ENCODE measurements at places on chromosomes 3 and 15.

- DNase-seq, result no peak
These were observed 31.5 kb downstream of the ABHD2 start for GRCh38 chr15:89119489-89120478.

GRCh38 chr3:88628901-88629300 is 478.5 kb upstream of the EPHA3 start:
- no peak for DNase-seq

DNA sequence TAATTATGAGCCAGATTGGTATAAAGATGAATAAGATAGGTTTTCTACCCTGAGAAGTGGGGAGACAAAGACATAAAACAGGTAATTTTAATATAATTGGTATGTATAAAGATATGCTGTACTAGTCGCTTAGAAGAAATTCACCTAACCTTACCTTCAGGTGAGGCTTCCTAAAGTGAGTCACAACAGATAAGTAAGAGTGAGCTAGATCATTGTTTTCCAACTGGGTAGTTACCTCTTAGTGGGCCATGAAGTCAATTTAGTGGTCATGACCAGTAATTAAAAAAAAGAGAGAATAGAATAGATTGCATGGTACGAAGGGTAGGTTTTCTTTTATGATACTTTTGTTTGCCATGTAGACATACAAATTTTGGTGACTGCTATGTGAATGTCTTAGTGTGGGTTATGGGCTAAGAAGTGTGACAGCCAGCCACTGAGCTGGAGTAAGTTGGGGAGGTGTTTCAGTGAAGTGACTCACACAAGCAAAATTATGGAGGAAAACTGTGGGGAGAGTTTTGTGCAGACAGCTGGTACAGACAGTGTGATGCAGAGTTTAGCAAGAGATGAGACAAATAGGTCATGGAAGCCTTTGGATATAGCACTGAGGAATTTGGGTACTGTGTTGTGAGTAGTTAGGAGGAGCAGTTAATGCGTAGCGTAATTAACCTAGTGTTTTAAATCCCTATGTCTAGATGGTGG is 8.2 kb downstream of the TRNT1 start:
- no peak for DNase-seq

DNA sequence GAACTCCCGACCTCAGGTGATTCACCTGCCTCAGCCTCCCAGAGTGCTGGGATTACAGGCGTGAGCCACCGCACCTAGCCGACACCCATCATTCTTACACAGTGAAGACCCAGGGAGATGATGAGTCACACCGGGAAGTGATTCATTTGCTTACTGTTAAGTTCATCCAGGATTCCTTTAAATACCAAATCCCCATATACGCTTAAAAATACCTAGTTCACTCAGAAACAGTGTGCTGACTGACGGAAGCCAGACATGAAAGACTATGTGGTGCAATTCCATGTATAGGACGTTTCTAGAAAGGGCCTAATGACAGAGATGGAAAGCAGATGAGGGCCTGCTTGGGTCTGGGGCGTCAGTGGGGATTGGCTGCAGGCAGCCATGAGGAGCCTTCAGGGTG is 75.2 kb downstream of the APBA2 start:
- DNase-seq, result no peak

- DNase-seq, result no peak
These were observed 17.6 kb downstream of the ACAD11 start for GRCh38 chr3:132641837-132642538.

DNA sequence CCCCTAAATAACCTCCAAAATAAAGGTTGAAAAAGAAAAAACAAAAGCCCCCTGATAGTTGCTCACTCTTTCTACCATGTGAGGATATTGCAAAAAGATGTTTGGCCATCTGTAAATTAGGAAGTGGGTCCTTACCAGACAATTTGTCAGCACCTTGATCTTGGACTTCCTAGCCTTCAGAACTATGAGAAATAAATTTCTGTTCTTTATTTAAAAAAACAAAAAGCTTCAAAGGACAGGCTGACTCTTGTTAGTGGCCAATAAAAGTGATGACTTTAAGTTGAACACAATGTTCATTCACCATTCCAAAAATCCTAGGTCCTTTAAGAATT is 103.5 kb downstream of the CBLB start:
- DNase-seq, result no peak

DNA sequence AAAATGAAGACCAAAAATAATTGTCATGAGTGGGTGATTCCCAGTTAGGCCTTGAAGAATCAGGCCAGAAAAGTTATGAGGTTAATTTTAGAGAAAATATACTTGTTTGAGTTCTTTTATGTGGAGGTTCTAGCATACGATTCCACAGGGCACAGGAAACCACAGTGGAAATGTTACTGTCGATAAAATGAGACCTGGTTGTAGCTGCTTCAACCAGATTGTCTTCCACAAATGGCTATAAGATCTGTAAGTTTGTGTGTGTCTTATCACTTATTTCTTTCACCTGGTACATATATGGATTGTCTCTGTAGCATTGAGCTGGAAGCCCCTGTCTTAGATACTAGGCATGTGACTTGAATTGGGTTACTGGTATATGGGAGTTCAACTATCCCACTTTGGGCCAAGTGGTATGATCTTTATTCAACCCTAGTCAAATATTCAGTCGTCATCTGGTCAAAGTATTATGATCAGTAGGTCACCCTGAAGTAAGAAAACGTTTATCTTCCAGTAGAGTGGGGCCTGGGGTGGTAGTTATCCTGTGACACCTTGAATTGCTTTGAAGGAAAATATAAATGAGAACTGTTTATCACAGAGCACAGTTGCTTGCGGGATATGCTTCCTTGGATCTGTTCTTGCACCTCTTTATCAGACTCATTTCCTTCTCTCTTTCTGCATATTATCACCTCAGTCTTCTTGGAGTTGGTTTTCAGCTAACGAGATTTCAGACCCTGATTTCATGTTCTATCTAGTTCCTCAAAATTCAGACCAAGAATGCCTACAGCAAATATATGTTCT is 21.5 kb upstream of the ZNF609 start:
- DNase-seq, result no peak

- no peak for DNase-seq
These were observed 27.9 kb upstream of the SFMBT1 start for GRCh38 chr3:53073553-53074365.

GRCh38 chr15:77181305-77182074 is 110.6 kb upstream of the TSPAN3 start:
- DNase-seq, result no peak

DNA sequence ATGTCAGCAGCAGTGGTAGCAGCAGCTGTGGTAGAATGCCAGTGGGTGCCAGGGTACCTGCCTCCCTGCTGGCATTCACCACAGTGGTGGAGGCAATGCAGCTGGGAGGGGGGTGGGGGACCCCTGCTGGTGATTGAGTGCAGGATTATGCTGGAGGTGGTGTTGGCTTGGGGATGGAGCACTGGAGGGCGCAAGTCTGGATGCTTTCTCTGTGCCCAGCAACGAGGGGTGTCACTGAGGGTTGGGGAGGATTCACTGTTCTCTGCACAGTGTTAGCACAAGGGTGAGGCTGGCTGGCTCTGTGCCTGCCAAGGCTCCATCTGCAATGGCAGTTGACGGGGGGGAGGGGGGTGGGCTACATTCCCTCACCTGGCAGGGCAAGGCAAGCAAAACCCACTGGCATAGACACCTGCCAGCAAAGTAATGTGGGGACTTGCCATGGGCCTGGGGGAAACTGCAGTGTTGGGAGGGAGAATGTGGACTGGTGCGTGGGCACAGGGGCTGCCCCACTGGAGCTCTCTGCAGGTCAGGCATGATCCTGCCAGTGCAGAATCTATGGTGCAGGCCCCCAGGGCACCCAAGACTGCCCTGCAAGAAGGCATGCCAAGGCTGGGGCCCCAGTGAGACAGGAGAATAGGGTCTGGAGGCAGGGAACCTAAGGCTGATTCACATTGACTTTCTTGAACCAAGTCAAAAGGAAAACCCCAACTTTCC is 64.3 kb downstream of the MINDY4B start:
- DNase-seq, result no peak

GRCh38 chr3:190883973-190884832 is 21.7 kb upstream of the GMNC start:
- DNase-seq, result no peak

GRCh38 chr3:122183521-122183892 is at the start of gene CASR:
CASR (plus strand) TSS chr3:122183668; CDS start chr3:122254190, 70,522 bp downstream.
- no peak for DNase-seq

DNA sequence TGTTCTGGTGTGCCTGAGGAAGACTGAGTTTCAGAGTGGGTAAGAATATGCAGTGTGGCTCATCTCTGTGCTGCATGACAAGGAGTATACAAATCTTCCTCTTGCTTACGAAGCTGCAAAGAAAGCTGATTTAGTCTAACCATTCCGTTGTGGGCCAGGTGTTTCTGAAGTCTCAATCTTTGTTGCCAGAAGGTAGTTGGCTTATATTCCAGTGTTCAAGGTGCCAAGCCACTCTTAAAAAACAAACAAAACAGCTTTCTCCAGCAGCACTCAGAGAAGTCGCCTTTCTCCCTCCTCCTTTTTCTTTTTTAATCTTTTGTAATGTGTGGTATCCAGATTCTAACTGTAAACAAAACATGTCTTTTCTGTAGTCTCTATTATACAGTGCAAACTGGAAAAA is 872.4 kb downstream of the NAALADL2 start:
- DNase-seq, result no peak

DNA sequence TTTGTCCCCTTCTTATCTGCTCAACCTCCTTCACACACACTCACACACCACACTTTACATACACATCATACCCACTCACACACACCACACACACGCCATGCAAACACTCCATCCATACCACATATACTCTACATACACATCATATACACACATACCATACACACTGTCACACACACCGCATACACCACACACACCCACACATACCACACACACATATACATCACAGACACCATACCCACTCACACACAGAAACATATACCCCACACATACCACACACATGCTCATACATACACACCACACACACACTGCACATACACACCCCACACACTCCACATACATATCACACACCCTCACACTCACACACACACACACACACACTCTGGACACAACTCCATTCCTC is 54.3 kb upstream of the ACP3 start:
- no peak for DNase-seq

- no peak for DNase-seq
These were observed 83.3 kb downstream of the ADCY5 start for GRCh38 chr3:123365450-123366143.

DNA sequence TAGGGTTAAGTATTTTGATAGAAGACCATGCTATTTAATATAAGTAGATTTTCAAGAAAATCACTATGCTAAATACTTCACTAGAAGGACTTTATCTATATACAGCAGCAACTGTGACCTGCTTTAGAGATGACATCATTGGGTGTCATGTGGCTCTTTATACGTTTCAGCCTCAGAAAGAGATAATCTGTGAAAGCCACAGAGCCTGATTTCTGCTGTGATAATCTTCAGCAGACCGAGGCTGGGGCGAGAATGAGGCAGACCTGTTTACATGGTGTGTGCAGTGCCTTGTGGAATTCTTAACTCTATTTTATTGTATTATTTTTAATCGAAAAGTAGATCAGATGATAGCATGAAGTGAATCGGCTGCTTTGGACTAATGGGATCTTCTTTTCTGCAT is 471.2 kb downstream of the MFSD1 start:
- DNase-seq, result no peak

GRCh38 chr15:33111041-33111451 is 83.5 kb downstream of the FMN1 start:
- no peak for DNase-seq

- DNase-seq, result no peak
These were observed 688.3 kb upstream of the LMCD1 start for GRCh38 chr3:7813365-7813764.

DNA sequence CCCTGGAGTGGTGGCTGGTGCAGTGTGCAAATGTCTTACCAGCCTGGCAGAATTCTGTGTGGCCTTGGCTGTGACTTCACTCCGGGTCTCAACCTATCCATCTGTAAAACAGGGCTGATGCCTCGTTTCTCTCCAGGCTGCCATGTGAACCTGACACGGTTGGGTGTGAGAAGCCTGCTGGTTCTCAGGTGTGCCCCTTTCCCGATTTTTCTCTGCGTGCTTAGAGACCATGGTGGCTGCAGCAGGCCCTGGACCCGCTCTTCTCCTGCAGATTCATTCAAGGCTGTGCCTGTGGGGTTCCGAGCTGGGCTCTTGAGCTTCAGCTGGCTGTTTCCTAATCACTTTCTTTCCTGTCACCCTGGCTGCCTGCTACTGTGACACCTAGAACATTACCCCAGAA is 38.9 kb downstream of the EEFSEC start:
- DNase-seq, result no peak

DNA sequence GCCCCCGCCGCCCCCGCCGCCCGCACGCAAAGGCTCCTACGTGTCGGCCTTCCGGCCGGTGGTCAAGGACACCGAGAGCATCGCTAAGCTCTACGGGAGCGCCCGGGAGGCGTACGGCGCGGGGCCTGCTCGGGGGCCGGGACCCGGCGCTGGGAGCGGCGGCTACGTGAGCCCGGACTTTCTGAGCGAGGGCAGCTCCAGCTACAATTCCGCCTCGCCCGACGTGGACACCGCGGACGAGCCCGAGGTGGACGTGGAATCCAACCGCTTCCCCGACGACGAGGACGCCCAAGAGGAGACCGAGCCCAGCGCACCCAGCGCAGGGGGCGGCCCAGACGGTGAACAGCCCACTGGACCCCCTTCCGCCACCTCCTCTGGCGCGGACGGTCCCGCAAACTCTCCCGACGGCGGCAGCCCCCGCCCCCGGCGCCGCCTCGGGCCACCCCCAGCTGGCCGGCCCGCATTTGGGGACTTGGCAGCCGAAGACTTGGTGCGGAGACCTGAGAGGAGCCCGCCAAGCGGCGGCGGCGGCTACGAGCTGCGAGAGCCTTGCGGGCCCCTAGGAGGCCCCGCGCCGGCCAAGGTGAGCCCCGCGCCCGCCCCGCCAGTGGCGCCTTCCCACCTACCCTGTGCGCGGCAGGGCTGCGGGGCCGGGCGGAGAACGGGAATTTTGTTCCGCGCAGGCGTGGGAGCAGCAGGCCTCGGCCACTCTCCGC is 2.4 kb downstream of the SKOR1 start:
- no peak for DNase-seq

GRCh38 chr3:68866157-68866556 is 66.2 kb downstream of the TAFA4 start:
- DNase-seq, result no peak

DNA sequence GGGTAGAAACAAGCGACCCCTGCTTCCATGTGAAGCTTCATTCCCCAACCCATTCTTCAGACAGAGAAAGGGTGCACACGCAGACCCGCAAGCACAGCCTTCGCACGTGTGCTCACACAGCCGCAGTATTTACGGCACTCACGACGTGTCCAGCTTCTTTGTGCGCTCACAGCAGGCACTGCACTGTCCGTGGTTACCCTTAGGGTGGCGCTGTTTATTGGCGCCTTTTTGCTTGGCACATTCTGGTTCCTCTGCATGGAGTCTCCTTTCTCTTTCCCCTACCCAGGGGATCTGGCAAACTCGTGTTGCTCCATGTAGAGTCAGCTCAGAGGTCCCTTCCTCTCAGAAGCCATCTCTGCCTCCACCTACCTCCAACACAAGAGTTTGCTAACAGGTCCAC is 115.1 kb downstream of the SLCO3A1 start:
- DNase-seq, result no peak
